ENCODE measurements at places on chromosomes 16 and 17.

- DNase-seq: no peak
Observed at GRCh38 chr17:81477173-81477572, 35.4 kb downstream of the ACTG1 start.

- DNase-seq: no peak
Observed at GRCh38 chr16:68296291-68296690, 14.5 kb downstream of the SLC7A6OS start.

DNA sequence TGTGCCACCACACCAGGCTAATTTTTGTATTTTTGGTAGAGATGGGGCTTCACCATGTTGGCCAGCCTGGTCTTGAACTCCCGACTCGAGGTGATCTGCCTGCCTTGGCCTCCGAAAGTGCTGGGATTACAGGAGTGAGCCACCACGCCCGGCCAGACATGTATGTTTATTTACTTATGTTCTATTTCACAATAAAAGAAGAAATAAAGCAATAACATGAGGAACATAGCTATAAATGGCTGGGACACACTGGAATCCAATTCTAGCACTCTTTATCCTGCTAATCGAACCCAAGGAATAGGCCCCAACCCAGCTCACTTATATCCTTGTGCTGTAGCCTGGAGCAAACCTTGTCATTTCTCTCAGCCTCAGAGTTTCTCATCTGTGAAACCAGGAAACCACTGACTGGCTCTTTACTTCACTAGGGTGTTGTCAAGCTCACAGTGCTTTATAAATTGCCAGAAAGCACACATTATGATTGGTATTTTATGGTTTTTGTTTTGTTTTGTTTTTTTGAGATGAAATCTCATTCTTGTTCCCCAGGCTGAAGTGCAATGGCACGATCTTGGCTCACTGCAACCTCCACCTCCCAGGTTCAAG is 4.3 kb upstream of the ODAD4 start:
- no peak for DNase-seq

DNA sequence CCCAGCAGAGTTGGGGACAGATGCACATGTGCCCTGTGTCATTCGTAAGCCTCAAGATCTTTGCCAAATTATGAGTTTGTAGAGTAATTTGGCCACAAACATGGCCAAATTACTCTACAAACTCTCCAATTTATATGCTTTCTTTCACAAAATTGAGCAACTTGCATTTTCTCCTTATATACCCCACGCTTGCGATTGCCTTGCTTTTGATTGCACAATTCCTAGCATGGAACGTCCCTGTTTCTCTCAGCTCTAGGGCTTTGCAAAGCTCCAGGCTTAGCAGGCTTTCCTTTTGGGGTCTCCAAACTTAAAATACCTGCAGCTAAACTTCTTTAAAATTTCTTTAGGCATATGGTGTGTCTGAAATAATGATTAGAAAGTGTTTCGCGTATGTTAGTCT is 28.5 kb upstream of the MAF start:
- DNase-seq: no peak

DNA sequence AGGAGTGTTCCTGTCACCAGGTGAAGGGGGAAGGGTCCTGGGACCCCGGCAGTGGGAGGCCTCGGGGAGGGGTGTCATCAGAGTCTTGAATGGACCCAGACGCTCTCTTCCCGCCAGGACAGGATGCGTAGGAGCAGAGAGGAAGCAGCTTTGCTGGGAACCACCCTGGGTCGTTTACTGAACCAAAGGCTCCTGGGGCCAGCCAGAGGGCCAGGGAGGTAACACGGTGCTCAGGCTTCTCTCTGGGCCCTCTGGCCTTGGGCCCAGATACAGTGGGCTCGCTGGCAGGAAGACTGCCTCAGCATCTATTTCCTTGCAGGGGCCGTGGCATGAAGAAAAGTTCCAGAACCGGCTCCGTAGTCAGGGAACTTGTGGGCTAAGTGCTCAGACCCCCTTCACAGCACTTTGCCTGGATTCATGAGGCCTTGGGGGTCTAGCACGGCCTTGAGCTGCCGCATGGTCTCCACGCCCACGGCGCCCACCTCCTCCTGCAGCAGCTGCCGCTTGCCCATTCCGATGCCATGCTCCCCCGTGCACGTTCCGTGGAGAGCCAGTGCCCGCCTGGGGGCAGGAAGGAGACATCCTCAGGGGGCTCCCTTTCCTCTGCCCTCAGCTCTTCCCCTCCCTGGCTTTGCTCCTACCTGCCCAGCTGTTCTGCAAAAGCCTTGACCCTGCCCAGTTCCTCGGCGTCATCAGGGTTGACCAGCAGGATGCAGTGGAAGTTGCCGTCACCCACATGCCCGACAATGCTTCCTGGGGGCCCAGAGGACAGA is 4.4 kb downstream of the LDHD start:
- DNase-seq: no peak

DNA sequence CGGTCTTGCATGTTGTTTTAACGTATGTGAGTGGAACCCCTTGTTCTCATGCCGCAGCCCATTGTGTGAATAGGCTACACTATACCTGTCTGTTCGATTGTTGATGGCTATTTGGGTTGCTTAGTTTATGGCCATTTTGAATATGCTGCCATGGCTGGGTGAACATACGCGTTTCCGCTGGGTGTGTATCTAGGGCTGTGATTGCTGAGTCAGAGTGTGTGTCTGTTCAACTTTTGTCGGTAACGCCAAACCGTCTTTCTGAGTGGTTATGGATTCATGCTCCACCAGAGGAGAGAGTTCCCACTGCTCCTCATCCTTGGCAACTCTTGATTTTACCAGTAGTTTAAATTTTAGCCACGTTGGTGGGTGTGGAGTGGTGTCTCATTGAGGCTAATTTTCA is 77.0 kb downstream of the METRNL start:
- DNase-seq: no peak

DNA sequence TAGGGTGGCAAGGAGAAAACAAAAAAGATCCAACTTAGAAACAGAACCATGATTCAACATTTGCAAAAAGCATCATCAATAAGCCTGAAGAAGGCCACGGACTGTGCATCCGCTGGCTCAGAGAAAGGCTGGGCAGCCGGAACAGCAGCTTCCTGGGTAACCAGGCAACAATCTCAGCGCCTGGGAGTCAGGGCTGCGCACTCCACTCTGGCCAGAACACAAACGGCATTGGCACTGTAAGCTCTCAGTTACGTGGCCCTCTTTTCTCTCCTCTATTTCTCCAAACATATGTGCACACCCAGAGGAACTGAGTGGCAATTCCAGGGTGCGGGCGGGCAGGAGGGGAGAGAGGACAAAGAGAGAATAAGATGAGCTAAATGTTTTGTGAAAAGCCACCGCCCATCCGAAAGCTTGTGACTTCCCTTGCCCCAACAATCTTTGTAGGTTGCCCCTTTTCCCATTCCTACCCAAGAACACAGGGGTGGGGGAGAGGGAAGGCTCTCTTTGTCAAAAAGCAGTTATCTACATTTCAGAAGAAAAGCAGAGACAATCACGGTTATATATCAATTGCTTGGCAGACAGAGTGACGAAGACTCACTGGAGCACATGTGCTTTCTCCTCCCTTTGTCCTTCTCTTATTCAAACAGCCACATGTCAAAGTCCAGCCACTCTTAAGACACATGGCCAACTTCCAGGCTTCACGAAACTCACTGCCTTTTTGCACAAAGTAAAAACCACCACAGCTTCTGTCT is 6.6 kb upstream of the GHDC start:
- DNase-seq: no peak

DNA sequence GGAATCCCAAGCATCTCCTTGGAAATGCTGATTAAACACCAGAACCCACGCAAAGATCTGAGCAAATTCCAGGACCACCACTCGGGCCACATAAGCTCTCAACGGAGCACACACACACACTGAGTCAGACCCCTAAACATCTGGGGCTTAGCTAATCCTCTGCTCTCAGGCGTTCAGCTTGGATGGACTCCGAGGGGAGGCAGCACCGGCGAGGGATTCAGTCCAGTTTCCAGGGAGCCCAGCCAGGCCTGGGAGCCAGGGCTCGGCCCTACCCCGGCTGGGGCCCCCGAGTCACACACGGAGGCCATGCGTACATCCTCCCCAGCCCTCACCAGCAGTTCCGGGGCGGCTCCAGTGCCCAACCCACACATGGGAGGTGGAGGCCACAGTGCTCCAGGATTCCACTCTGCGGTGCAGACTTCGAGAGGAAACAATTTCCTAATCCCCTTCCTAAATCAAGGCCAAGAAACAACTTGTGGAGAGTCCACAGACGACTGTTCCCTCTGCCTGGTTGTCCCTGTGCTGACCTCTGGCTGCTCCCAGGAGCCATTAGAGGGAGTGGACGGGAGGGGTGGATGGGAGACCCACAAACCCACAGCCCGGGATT is 70.5 kb downstream of the GAS7 start:
- no peak for DNase-seq

DNA sequence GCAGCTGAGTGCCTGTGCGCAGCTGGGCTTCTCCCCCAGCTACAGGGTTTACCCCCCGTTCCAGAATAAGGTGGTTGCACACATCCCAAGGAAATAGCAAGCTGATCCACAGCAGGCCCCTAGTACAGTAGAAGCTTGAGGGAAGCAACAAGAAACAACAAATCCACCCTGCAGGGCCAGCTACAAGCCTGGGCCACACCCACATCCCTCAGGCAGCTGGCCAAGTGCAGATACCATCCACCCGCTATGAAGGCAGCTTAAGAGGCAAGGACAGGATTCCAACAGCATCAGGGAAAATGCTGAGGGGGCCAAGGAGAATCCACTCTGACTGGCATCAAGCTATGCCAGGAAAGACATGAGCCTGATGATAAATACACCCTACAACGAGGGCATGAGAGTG is 66.9 kb upstream of the RCVRN start:
- DNase-seq: no peak

GRCh38 chr16:69712277-69712676 is 14.1 kb downstream of the NQO1 start:
- DNase-seq: no peak

DNA sequence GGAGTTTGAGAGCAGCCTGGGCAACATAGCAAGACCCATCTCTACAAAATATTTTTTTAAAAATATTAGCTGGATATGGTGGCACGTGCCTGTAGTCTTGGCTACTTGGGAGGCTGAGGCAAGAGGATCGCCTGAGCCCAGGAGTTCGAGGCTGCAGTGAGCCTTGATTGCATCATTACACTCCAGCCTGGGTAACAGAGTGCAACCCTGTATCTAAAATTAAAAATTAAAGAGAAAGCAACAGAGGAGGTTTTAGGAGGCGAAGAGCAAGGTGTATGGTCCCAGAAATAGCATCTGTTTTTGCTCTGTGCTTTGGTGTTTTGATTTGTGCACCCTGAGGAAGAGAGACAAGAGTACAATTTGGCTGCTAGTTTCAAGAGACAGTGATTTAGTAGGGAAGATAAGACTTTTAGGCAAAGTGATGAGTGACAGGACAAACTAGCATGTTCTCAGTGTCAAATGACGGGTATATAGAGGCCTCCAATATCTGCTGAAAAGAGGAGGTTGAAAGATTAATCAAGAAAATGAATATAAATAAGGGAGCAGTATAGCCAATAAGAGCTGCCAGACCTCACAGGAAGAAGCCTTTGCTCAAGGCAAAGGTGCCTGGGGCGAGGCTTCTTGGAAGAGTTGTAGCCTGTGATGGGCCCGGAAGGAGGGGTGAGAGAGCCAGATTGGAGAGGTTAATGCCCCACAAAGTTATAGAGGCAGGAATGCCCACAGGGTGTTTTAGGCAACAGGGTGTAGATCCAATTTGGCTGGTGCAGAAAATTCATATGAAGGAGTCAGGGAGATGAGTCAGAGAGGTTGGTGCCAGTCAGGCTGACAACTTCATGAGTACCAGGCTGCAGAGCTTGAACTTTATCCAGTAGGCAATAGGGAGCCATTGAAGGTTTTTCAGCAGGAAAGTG is 11.4 kb downstream of the HLF start:
- no peak for DNase-seq

- no peak for DNase-seq
Observed at GRCh38 chr16:10862438-10862837, 14.6 kb upstream of the CIITA start.

GRCh38 chr16:89324056-89325010 is 106.8 kb downstream of the ZNF778 start:
- peak; percentile 82 for DNase-seq

GRCh38 chr17:34153991-34154390 is 101.1 kb upstream of the CCL2 start:
- no peak for DNase-seq

- DNase-seq: no peak
Observed at GRCh38 chr17:59534583-59534982, 30.8 kb upstream of the DHX40 start.

Measured in activated T-cell treated with anti-CD3 and anti-CD28 coated beads, Interleukin-2, amount 50 U/mL, for 48 hours (primary cell).